Left cardiac atrium (tissue), 4 donors: ENCODE measurements at places on chromosomes 5 and 9. TPM values are rescaled to one million over a fixed set of nuclear protein-coding genes. Genes with fewer than 3 reads are reported as not detected.

DNA sequence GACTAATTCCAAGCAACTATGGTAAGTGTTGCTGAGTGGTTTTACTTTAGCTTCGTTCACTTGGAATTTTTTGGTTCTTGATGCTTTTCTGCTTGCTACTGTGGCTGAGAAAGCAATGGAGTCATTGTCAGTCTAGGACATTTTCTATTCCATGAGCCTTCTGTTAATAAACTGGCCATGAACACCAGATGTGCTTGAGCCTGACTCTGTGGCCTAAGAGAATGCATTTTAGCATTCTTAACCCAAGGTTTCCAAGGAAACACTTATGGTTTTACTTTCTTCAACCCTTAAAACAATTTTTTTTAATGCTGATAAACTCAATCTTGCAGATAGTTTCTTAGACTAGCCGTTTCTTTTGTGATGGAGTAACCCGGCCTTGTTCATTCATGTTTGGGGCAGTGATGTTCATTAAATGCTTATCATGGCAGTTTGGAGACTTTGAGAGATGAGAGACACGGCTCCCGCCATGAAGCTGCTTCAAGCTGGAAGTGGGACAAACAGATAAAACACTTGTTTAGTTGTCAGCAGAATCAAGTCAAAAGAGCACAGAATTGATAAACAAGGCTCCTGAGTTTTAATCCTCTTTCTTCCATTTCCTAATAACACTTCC lies 42.4 kb downstream of the OSTF1 start:
- DNase-seq, result no peak

INSL4 gene
- not detected for total RNA-seq

GRCh38 chr5:78974011-78974410 lies 11.1 kb downstream of the ARSB start:
- DNase-seq, result no peak

GRCh38 chr9:111052791-111053190 lies 14.5 kb upstream of the LPAR1 start:
- no peak for DNase-seq

GRCh38 chr5:17157294-17157693 lies 60.1 kb upstream of the BASP1 start:
- DNase-seq, result no peak

- peak; percentile 20 for DNase-seq
Measured at GRCh38 chr5:179266291-179267070, 78.8 kb downstream of the ADAMTS2 start.

IL9 gene
- total RNA-seq, result not detected

DNA sequence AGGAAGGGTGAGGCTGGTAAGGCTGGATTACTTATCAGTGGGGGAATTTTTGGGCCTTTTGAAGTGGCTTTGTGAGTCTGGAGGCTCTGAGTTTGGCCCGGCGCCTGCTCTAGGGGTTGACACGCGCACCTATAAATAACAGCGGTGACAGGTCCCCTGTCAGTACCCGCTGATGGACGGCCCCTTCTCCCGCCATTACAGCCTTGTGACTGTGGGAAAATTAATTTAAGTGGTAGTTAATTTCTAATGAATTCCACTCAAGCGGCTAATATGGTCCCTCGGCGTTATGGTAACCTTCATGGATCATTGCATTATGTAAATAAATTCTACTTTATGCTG lies 16.5 kb downstream of the MRPL36 start:
- no peak for DNase-seq

ZNF608 gene
- total RNA-seq, result 28.0 TPM

DNA sequence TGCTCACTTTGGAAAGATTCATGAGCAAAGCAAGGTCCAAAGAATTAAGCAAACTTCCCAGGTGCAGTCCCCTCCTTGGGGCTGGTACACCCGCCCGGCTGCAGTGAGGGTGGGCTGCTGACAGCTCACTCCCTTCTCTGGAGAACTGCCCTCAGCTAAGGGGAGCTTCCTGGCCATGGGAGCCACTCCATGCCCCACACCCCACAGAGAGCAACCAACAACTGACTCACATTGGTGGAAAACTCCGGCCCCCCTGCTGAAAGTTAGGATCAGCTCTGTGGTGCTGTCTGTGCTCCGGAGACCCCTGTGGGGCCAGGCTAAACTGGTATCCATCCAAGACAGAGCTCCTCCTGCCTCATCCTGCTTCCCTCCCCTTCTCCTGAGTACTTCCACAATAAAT lies 223.0 kb downstream of the GABBR2 start:
- DNase-seq, result no peak

GRCh38 chr5:103060424-103060954 lies 59.4 kb downstream of the GIN1 start:
- no peak for DNase-seq

GRCh38 chr9:20558566-20559016 lies 63.7 kb downstream of the MLLT3 start:
- no peak for DNase-seq

SPINK13 gene
- total RNA-seq, result not detected

- no peak for DNase-seq
Measured at GRCh38 chr9:76624391-76625048, 139.7 kb upstream of the PCA3 start.

- DNase-seq, result no peak
Measured at GRCh38 chr9:23483566-23483965, 342.5 kb downstream of the ELAVL2 start.

GRCh38 chr5:603081-603998 lies 8.8 kb upstream of the CEP72 start:
- DNase-seq, result no peak

DNA sequence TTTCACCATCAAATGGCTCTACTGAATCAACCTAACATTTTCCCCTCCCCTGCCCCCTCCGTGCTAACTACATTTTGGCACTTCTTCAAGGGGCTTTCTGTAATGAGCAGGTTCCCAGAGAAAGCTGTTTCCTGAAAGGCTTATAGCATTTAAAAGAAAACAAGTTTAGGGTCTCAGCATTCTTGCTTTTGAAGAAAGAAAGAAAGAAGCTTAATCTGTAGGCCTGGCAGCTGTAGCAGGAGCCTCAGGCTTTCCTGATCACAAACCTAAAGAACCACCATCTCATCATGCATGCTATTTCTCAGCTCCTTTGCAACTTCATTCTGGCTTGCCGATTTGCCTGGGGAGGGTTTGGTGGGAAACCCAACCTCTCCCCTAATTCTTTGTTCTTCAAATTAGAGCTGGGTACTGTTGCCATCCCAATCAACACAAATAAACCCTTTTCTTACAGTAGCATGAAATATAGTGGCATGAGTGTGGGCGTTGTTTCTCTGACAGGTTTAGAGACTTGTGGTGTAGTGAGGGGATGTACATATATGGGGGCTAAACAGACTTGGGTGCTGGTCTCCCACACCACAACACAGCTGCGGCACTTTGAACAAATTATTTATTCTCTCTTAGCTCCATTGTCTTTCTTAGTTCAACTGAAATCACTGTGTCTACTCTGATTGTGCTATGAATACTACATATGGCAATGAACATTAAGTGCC lies 160.5 kb upstream of the TNC start:
- DNase-seq, result no peak

BTNL3 gene
- not detected for total RNA-seq

SCGB3A2 gene
- not detected for total RNA-seq

- DNase-seq, result no peak
Measured at GRCh38 chr5:39021413-39021812, 52.8 kb downstream of the RICTOR start.

- DNase-seq, result no peak
Measured at GRCh38 chr5:135482381-135482933, 30.3 kb upstream of the TIFAB start.

CCDC180 gene
- total RNA-seq, result 1.9 TPM

DNA sequence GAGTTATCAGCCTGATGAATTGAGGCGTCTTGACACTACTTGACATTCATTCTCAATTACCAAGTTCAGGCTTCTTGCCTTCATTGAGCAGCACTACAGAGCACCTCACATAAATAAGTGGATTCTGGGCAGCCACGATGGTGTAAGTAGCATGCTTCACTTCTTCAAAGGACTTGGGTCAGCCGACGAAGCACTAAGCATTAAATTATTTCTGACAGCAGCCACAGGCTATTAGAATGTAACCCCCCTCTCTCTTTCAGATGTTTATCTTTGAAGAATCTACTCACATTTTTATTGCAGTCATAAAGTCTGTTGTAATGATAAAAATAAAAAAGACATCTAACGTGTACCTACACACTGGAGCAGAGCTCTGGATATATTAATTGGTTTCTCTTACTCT lies 45.9 kb upstream of the VPS13A start:
- DNase-seq, result no peak

DNA sequence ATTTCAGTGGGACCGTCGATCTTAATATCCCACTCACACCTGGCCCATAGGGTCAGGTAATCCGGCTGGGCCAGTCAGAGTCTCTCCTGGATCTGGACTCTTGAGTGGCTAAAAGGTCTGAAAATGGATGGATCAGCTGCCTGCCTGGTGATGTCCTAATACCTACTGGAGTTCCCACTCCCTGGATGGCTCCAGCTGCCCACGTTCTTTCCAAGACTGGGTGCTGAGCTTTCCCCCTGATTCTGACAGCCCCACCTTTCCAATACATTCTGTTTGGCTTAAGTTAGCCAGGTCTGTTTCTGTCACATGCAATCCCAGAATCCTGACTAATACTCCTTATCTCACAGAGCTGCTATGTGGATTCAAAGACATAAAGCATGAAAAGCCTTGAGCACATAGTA lies 10.2 kb downstream of the SH3PXD2B start:
- no peak for DNase-seq

GDNF gene
- 0.26 TPM for total RNA-seq

LCN9 gene
- not detected for total RNA-seq

DNA sequence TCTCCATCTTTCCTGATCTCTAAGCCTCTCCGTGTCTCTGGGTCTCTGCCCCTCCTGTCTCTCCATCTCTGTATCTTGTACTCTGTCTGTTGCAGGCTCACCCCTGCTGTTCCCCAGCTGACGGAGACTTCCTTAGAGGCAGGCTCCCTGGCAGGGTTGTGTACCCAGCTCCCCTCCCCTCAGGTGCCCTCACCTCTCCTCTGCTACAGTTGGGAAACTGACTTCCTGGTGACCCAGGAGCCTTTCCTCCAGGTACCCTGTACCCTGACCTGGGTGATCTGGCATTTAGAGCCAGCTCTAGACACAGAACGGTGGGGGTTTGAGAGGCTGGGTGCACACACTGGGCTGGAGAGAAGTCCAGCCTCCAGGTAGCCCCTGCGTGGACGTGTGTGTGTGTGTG lies 37.7 kb downstream of the CXXC5 start:
- no peak for DNase-seq

GRCh38 chr5:168118042-168118668 lies 173.3 kb upstream of the WWC1 start:
- DNase-seq, result no peak

PCDHA9 gene
- total RNA-seq, result 0.03 TPM

LRRC19 gene
- total RNA-seq, result not detected

GRCh38 chr9:99491408-99492158 lies 269.5 kb downstream of the SEC61B start:
- DNase-seq, result no peak

TMEM203 gene
- 34.5 TPM for total RNA-seq

ABO gene
- 2.1 TPM for total RNA-seq
